ENCODE measurements at places on chromosomes 13 and 19. TPM values are rescaled to one million over a fixed set of nuclear protein-coding genes. Genes with fewer than 3 reads are reported as not detected.

C2CD4C gene
- total RNA-seq = 0.97 TPM

MADCAM1 gene
- 1.1 TPM for total RNA-seq

GRCh38 chr19:20964798-20965197 is 41.7 kb downstream of the ZNF85 start:
- peak; percentile 63 for DNase-seq

SLC10A2 gene
- not detected for total RNA-seq

DNA sequence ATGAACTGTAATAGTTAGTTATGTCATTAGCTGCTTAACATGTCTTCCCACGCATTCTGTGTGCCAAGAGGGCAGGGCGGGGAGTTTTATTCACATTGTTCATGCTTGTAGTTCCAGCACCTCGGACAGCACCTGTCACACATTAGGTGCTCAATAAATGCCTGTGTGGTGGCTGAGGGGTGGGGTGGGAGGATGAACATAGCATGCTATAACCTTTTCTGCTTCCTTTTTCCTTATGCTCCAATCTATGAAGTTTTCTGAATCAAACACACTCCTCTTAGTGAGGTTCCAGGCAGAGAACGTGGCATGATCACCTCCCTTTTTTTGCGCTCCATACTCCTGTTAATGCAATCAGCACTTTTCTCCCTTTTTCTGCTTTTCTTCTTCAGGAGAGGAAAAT is 15.8 kb upstream of the PTPRS start:
- no peak for DNase-seq

CLPTM1 gene
- total RNA-seq = 124 TPM

CEACAM6 gene
- not detected for total RNA-seq

- no peak for DNase-seq
These were observed 38.7 kb downstream of the RNF6 start for GRCh38 chr13:26183416-26183815.

DNA sequence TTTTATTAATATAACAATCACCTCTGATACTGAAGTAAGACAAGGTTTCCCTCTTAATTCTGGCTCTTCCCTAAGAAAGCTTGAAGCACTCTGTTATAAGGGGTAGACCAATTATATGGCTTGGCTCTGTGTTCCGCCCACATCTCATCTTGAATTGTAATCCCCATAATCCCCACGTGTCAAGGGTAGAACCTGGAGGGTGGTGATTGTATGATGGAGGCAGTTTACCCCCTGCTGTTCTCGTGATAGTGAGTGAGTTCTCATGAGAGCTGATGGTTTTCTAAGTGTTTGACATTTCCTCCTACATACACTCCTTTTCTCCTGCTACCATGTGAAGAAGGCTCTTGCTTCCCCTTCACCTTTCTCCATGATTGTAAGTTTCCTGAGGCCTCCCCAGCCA is 363.8 kb upstream of the PCDH20 start:
- DNase-seq = no peak

GRCh38 chr13:98839856-98840769 is 87.6 kb upstream of the SLC15A1 start:
- DNase-seq = no peak

SERPINE3 gene
- total RNA-seq = not detected

DAND5 gene
- total RNA-seq = not detected

DNA sequence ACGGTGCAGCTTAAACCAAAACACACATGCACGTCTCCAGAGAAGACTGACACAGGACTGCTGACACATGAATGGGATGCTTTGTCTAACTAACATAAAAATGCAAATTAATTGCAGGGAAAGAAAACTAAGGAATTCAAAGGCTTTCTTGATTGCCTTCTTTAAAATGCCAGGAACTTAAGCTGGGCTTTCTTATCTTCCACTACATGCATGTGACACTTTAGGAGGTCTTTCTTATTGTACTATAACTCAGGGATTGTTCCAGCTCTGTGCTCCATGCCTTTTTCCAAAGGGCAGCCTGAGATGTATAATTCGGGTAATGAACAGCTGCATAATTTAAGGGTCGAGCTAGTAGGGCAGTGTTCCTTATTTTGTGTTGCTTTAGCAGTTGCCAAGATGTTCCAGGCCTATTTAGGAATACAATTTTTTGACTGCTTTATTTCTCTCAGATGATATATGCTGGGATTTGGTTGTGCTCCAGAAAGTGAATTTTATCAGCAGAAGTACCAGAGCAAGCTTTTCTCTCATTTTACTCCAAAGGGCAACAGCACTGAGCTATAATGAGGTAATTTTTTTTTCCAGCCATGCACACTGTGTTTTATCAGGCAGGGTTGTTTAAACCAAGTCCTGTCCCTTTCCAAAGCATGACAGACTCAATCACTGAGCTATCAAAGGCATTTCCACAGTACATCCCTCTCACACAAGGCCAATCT is 885.2 kb downstream of the PCDH9 start:
- no peak for DNase-seq

- DNase-seq = no peak
These were observed 554.1 kb upstream of the KLHL1 start for GRCh38 chr13:70662231-70662940.

GRCh38 chr19:47643281-47643680 is 34.3 kb downstream of the BICRA start:
- no peak for DNase-seq

GRCh38 chr19:48506138-48506733 is 5.4 kb downstream of the LMTK3 start:
- no peak for DNase-seq

DNA sequence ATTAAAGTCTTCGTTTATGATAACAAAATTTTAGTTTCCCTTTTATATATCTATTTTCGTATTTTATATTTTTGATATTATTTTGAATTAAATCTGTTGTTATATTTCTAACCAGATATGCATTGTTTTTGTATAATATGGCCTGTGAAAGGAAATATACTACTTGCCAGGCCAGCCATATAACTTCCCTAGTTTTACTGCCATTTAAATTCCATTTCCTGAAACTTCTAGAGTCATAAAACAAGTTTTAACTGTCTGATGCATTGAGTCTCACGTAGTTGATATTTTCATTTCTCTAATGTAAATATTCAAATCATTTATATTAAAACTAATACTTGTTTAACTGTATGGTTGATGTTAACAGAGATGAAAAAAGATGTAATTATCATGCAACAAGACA is 13.5 kb downstream of the ESD start:
- DNase-seq = no peak

- DNase-seq = no peak
These were observed 129.9 kb downstream of the GPC6 start for GRCh38 chr13:93356469-93356868.

KIR3DL2 gene
- total RNA-seq = not detected

DNA sequence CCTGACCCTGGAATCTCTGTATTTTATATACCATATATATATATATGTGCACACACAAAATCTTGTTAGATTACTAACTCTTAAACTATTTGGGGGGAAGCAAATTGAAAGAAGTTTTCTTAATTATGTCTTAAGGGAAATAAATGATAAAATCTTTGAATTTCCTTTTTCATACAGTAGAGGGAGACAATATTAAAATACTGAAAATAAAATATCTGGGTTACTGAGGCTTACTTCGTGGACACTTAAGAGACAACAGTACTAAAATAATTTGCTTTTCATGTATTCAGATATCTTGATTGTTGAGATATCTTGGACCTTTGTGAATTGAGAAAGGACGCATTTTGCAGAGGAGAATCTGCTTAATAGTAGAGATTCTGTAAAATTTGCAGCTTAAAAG is 17.0 kb downstream of the SUGT1 start:
- DNase-seq = no peak

GRCh38 chr13:46748300-46748699 is 48.7 kb downstream of the ESD start:
- no peak for DNase-seq

- DNase-seq = no peak
These were observed 296.7 kb upstream of the DACH1 start for GRCh38 chr13:72163678-72164077.

DPF1 gene
- total RNA-seq = 2.2 TPM

GRCh38 chr13:95470574-95471366 is 81.8 kb upstream of the CLDN10 start:
- no peak for DNase-seq

DNA sequence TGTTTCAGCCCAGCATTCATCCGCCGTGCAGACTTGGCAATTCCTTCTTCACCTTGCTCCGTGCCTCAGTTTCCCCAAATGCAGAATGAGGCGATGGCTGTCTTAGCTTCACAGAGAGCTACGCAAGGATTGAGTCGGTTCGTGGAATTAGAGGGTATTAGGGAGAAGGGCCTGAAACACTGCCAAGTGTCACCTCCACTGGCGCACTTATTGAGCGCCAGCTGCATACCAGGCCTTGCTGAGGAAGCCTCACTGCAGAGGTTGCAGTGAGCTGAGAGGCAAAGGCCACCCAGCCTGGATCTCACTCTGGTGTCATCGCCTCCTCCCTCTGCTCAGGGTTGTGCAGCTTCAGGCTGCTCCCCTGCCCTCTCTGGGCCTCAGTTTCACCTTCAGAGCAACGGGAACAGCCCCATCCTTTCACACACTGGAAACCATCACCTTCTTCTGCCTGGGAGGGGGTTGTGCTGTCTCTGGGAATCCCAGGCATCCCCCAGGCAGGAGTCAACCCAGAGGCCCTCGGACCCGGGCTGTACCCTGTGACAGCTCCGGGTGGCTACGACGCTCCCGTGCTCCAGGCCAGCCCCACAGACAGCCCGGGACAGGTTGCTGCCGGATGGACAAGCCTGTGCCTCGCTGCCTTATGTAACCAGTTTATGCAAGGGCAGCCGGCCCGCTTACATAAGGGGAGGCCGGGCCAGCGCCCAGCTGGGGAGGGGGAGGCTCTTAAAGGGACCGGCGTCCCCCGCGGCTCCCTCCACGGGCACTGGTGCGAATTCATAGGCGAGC is 31.9 kb downstream of the NFIC start:
- no peak for DNase-seq

DNA sequence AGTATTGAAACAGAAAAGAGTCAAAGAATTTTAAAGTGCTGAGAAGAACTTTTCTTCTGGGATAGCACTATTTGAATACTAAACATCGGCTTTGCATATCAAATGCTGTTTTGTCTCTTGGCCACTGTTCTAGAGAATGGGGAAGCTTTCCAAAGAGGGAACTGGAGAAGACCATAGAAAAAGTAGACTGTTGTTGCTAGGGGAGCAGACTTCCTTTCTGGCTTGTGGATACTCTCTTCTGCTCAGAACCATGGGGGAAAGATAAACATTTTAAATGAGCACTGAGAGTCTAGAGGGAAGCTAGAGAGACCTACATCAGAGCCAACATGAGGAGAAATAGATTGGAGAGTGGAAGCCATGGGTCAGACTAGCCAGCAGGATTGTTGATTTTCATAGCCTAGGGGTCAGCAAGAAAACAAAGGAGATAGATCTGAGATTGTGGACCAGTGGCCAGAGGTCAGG is 315.7 kb downstream of the KCTD12 start:
- no peak for DNase-seq

All from osteocyte (in vitro differentiated cells).